ENCODE measurements at places on chromosomes 1 and 21.

DNA sequence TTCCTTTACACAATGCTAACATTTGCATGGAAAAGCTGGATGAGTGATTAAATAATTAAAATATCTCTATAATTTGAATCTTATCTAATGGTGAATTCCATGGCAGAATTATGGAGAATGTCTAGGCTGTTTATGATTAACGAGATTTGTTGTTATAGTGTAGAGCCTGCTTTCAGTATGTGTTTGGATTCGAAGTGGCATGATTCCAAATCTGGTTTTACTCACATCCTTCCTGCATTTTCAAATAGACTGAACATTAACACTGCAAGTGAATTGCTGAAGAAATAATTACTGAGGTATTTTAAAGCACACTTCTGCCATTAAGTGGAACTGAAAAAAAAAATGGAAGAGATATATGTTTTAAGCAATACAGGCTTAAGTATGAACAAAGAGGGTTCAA is 5.1 kb upstream of the NEK7 start:
- no peak for DNase-seq

GRCh38 chr1:154736841-154737240 is 128.9 kb upstream of the ADAR start:
- DNase-seq, result no peak

- no peak for DNase-seq
Measured at GRCh38 chr1:160981584-160982411, 27.2 kb upstream of the ITLN2 start.

GRCh38 chr1:190168893-190169280 is 308.8 kb downstream of the BRINP3 start:
- DNase-seq, result no peak

GRCh38 chr1:63674865-63675419 is 81.7 kb downstream of the PGM1 start:
- no peak for DNase-seq

DNA sequence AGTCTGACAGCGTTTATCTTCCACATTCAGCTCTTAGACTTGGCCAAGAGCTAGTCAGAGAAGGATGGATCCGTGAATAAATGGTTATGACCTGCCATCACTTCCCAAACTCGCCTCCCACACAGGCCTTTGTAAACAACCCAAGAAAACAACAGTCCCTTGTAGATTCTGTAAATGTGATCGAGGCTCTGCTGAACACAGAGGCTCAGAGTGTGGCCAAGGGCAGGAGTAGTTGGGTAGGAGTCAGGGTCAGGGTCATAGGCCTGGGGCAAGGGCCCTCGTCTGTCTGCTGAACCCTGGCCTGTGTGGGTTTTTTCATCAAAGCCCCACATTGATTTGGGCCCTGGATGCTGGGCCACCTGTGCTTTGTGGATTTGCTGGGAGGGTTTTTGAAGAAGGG is 32.7 kb downstream of the NCMAP start:
- no peak for DNase-seq

DNA sequence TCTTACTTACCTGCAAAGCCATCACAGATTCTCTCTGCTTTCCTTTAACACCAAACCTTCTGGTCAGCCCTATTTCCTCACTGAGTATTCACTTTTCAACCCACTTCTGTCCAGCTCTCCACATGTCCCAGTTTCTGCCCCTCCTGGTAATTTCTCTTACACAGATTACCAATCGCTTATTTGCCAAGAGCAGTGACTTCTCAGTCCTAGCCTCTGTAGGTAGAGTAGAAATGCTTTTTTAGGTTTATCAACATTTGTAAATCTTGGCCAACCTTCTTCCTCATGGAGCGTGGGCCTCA is 33.6 kb upstream of the LRRC8C start:
- no peak for DNase-seq

DNA sequence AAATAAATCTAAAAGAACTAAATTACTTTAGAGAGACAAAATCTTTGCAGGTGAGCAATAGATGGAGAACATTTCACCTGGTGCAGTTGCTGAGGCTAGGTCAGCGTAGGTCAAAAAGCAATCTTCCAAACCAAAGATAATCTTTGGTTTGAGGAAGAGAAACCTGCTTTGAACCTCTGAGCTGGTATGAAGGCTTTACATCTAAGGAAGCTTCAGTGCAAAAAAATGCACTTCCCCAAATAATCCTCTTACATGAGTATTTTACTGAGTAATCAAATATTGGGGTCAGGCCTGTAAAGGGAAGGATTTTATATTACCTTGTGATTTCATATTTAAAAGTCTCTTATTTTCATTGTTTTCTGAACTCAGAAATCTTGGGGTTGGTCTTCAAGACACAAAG is 223.6 kb downstream of the SRGAP2C start:
- no peak for DNase-seq

DNA sequence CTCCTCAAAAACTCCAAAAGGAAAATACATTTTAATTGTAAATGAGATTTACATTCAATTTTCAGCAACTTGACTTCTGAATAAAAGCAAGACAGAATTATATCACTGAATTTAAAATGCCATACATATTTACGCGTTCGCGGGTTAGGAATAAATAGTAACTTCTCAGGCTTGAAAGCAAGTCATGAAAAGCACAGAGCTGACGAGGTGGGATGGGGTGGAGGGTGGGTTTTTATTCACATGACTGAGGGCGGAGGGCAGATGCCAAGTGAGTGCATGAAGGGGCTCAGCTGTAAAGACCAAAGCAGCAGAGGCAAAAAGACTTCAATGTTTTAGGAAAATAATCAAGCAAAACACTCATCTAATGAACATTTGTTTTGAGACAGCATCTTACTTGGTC is 5.7 kb downstream of the CEP104 start:
- DNase-seq, result no peak

DNA sequence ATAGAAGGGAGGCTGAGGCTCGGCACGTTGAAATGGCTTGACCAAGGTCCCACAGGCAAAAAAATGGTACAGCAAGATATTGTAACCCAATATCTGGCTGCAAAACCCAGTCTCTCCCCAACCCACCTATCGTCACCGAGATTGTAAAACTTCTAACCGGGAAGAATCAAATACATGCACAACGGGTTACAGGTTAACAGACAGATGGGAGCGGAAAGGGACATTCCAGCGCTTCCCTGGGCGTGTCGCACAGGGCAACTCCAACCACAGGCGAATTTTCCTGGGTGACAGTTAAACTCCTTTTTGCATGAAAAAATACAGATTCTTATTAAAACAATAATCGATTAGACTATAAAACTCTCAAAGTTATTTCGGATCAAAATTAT is 31.8 kb upstream of the JUN start:
- no peak for DNase-seq

GRCh38 chr21:42022906-42023305 is 12.7 kb upstream of the ZBTB21 start:
- DNase-seq, result no peak

GRCh38 chr1:145689922-145690321 is 17.2 kb downstream of the PDZK1 start:
- no peak for DNase-seq

GRCh38 chr1:68210027-68210426 is 22.3 kb downstream of the WLS start:
- no peak for DNase-seq

DNA sequence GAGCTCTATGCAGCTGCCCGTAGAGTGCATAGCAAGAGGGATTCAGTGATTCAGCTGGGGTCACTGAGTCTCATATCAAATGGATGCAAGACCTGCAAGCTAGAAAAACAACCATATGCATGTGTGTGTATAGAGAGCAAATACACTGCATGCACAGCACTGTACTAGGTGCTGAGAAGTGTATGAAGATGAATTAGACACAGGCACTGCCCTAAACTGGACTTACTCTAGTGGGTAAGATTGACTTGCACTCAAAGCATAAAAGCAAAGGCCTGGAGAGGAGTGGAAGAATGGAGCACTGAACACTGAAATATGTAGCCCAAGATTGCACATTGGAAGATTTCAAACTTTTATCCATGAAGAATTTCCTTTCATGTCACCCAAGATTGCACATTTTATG is 5.5 kb upstream of the GBP1 start:
- no peak for DNase-seq

- no peak for DNase-seq
Measured at GRCh38 chr1:241464985-241465384, 54.6 kb downstream of the FH start.

DNA sequence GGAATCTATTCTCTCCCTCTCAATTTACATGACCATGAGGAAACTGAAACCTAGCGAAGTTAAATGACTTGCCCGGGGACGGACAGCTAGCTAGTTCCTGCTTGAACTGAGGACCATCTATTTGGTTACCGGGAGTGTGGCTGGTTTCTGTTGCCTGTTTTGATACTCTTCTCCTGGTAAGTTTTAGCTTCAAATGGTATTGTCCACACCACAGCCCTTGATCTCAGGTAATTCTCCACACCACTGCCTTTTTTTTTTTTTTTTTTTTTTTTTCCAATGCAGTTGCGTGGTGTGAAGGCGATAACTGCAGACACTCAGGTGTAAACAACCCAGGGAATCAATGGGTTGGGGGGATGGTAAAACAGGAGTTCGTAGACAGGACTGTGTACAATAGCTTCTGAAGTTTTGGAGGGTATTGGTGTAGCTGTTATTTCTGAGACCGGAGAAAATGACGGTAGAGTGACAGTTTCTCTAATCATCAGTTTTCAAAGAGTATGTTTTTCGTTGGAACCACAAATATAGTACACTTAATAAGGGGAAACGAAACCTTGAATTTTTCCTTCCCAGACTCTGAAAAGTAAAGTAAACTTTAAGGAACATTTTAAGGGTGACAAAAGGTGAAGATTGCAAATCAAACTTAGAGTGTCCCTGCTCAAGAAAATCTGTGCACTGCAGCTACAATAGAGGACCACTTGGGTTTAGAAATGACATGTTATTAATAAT is 125.3 kb upstream of the CACYBP start:
- no peak for DNase-seq

DNA sequence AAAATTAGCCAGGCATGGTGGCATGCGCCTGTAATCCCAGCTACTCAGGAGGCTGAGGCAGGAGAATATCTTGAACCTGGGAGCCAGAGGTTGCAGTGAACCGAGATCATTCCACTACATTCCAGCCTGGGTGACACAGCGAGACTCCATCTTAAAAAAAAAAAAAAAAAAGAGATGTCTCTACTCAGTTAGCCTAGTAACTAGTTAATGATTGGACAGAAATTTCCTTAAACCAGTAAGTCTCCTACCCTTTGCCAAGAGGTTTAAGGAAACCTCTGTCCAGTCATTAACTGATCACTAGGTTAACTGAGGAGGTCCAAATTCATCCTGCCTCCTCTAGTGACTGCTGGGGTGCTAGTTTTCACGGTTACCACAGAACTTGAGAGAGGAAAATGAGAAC is 143.9 kb upstream of the UBE2U start:
- DNase-seq, result no peak

DNA sequence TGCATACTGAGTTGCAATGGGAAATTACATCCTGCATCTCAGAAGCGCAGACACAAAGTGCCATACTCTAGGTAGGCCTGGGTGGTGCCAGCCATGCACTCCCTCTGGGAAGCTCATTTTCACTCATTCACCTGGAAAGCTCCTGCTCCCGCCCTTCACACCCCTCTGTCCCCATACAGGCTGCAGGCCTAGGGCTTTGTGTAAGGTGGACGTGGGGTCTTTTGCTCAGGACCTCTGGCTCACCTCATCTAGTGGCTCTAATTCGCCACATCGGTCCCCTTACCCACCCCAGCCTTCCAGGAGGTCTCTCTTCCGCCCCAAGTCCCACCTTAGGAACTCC is 751 bp downstream of the MRPS15 start:
- DNase-seq, result no peak

- no peak for DNase-seq
Measured at GRCh38 chr1:4421986-4422385, 232.4 kb upstream of the AJAP1 start.

GRCh38 chr1:184075055-184076029 is 23.8 kb downstream of the TSEN15 start:
- peak; percentile 39 for DNase-seq

- peak; percentile 37 for DNase-seq
Measured at GRCh38 chr1:93471911-93472310, 24.0 kb downstream of the FNBP1L start.

DNA sequence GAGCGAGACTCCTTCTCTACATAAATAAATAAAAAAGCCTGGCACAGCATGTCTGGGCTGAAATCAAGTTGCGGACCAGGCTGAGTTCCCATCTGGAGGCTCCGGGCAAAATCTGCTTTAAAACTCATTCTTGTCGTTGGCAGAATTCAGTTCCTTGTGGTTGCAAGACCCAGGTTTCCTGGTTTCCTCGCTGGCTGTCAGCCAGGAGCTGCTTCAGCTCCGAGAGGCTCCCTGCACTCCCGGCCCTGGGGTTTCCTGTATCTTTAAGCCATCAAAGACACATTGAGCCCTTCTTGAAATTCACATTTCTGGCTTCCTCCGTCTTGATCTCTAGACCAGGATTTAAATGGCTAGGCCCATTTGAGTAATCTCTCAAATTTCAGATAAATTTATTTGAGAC is 20.6 kb upstream of the SCCPDH start:
- no peak for DNase-seq

DNA sequence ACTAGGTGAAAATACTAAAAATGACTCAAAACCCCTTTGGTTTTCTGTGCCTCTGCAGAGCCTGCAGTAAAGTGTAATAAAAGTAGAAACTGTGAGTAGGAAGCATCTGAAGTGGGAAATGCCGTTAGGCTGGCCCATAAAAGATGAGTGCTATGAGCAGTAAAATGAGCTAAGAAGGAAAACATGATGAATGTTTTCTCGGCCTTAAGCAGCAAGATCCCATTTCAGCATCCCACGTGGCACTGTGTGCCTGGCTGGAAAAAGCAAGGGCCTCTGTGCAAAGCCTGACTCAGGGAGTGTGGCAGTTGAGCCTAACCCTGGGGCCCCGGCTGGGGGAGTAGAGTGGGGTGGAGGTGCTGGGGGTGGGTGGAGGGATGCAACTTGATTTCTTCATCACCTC is 109.5 kb downstream of the TBX15 start:
- DNase-seq, result no peak

DNA sequence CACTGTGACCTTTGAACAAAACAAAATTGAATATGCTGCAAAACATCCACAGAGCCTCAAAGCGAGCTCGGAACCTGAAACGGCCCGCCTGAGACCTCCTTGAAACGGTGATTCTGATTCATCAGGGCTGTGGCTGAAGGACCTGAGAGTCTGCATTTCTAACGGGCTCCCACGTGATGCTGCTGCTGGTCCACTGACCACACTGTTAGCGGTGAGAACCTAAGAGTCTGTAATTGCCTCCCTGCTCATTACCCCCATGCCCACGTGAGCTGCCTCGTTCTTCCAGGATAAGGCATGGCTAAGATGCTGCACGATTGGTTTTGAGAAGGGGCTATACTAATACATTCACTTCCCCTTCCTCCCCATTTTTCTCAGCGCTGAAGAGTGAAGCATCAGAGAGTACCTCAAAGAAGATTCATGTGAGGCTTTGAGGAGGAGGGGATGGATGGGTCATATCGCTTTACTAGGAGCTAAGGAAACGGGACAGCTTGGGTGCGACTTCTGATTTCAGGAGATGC is 9.7 kb downstream of the TLR5 start:
- no peak for DNase-seq
